ENCODE measurements at places on chromosomes 3 and 15.

- DNase-seq: no peak
Observed at GRCh38 chr3:134797057-134797740, 2.1 kb downstream of the EPHB1 start.

DNA sequence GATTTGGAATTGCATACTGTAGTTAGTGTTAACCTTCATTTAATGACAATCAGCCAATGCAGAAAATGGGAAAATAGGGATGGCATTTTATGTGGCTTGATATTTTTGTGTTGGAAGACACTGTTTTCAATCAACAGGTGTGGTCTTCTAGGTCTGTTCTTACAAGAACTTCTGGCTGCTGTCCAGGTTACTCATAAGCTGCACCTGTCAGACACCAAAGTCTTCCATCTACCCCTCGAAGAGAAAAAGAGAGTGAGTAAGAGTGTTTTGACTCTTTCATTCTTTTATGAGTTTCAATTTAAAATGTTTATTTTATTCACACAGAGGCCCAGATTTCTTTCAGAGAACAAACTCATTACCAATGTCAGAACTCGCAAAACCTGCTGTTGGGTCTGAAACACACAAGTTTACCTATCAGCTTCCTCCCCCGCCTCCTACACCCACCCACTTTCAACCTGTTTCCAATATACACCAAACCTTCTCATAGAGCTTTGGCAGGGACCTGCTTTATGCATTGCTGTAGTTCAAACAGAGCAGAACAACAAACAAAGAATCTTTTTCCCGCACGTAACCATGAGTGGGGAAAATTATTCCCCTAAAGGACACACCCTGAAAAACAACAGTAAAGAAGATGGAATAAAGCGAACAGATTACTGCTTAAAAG, 767.7 kb upstream of the ALCAM start:
- peak; percentile 77 for DNase-seq

DNA sequence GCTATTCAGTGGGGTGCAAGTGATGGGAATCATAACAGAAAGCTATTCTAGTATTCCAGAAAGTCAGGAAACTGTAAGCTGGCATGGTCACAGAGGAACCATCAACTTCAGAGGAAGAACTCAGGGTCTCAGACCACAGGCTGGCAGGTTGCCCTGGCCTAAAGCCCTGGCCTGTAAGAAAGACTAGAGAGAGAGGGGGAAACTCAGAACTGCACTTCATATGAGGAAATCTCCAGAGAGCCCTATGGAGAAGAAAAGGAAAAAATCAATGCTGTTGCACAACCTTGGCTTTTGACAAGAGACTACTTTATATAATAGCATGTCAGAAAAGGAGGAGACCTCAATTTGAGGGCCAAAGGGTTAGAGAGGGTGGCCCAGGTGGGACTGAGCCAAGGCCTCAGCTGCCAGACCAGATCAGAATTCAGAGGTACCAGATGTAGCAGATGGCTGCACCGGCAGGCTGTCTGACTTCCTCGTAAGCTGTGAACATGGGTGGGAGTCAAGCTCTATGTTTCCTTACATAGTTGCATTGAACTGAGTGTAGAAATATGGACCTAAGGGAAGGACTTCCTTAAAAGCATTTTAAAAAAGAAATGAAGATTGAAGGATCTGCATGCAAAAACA, 333.8 kb downstream of the PDCD6IP start:
- DNase-seq: no peak

DNA sequence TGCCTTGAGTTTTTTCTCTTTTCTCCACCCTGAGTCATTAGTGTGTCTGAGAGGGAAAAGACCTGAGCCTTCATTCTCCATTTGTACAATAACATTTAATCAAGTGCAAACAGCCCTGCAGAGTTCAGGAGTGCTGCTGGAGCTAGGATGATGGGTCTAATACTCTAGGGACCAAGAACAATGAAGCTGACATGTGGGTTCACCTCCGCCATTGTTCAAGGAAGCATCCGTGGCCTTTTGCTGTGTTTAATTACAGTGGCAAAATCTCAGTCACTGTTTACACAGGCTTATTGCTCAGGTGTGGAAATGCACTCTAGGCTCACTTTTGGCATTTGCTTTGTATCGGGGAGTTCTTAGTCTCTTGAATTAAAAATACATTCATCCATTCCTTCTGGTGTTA, 259.6 kb downstream of the LRTM1 start:
- no peak for DNase-seq

DNA sequence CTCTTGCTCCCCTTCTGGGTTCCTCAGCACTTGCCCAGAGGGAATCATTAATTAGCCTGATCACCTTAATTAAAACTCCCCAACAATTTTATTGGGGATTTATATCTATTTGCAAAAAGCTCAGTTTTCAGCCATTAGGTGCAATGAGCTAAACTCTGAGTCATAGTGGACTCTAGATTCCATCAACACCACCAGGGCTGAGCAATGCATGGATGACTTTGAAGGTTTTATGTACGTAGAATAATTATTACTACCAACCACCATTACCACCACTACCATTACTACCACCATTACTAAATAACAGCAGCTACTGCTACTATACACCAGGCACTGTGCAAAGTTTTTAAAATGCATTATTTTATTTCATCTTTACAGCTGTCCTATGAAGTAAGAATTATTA, 81.2 kb downstream of the ZNF621 start:
- no peak for DNase-seq

DNA sequence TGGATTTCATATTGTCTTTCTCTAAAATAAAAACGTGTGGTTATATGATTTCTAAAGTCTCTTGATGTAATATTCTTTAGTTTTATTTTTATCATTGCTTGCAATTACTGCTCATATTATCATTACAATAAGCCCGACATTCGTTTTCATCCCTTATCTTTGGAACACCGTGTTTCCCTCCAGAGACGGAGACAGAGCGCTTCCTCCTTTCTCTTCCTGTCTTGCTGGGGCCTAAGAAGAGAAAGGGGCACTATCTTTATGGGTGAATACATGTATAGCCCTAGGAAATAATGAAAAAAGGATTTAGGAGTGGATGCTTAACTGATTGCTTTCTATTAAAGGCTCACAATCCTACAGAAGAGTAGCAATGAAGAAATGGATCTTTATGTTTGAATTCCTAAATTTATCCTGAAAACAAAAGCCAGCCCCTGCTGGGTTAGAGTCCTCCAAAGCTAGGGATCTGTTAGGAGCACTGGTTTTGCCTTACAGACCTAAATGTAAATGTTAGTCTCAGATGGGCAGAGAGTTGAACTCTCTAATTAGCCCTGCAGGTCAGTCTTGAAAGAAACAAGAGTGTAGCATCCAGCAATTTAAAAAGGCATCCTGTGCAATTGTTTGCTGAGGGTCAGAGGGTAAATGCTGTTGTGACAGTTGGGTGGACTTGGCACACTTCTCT, 145.1 kb downstream of the TP63 start:
- DNase-seq: no peak

GRCh38 chr15:95261968-95262367, 1030.6 kb downstream of the MCTP2 start:
- DNase-seq: no peak

DNA sequence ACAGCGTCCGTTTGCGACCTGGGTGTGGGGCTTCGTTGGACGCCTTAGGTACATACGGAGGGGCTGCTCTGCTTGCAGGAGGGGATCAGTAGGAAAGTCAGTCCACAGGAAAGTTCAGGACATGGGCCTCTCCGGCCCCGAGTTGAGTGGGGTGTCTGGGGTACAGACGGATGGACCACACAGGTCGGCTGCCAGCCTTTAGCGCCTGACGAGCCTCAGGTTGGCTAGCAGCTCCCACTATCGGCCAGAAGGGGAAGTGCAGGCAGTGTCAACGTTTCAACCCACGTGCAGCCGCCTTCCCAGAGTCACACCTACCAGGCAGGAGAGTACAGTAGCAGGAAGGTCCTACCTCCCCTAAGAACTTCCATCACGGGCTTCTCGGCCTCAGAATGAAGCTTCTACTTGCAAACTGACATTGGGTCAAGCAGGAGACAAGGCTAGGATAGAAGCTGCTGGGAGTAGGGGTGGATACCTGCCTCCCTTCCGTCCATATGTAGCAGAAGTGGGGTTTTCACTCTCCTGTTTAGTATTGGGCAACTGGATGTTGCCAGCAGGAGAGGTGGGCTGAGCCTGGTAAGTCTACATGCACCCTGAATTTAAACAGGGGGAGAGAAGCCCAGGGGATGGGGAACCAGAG, 1.8 kb upstream of the SCN5A start:
- peak; percentile 72 for DNase-seq

DNA sequence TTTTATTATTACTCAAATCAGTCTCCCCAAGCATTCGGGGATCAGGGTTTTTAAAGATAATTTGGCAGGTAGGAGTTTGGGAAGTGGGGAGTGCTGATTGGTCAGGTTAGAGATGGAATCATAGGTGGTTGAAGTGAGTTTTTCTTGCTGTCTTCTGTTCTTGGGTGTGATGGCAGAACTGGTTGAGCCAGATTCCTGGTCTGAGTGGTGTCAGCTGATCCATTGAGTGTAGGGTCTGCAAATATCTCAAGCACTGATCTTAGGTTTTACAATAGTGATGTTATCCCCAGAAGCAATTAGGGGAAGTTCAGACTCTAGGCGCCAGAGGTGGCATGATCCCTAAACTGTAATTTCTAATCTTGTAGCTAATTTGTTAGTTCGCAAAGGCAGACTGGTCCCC, 20.6 kb upstream of the TRANK1 start:
- DNase-seq: no peak

GRCh38 chr15:88479169-88479568, 11.7 kb downstream of the MRPS11 start:
- DNase-seq: no peak

DNA sequence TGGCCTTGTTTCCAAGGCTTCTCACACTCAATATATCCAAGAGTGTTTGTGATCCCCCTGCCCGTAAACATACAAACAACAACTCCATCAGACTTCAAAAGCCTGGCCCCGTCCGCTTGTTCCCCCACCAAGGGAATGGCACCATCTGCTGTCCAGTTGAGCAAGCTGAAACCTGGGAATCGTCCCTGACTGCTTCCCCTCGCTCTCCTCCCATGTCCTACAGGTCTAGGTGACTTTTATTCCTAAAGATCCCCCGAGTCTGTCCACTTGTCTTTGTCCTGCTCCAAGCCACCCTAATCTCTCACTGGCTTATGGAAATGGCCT, 27.9 kb upstream of the FAM174B start:
- DNase-seq: peak; percentile 40

GRCh38 chr15:85689729-85690128, 105.0 kb downstream of the KLHL25 start:
- DNase-seq: peak; percentile 73

- no peak for DNase-seq
Observed at GRCh38 chr3:18153571-18154173, 271.5 kb downstream of the SATB1 start.

- no peak for DNase-seq
Observed at GRCh38 chr3:142650001-142650693, 54.0 kb downstream of the PLS1 start.

- peak; percentile 65 for DNase-seq
Observed at GRCh38 chr3:100650651-100651619, 41.5 kb downstream of the ADGRG7 start.

DNA sequence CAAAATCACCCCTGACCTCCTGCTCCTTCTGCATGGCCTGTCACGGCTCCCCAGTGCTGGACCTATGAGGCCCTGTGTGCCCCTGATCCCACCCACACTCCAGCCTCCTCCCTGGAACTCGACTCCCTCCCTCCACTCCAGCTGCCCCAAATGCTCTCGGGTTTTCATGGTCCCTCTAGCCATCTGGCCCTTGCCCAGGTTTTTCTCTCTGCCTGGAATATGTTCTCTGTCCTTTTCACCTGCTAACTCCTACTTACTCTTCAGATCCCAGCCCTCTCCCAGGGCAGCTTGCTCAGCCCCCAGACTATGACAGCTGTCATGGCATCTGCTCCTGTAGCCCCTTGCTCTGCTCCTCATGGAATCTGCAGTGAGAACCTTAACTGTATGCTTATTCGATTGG, 30.3 kb downstream of the DUSP7 start:
- DNase-seq: no peak

DNA sequence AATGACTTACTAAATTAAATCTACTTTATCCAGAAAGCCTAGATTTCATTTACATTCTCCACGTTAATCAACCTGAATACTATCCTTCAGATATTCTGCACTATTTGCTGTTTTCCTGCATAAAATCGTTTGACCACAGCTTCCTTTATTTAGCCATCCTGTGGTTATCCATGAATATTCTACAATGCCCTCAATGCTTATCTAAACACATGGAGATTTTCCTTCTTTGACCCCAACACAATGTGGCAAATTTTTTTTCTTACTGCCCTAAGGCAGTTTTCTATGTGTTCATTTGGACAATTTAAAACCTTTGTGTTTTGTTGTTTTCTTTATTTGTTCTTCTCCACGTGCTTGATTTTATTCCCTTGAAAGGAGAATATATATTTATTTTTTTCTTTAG, 495.5 kb upstream of the ROBO1 start:
- DNase-seq: no peak

DNA sequence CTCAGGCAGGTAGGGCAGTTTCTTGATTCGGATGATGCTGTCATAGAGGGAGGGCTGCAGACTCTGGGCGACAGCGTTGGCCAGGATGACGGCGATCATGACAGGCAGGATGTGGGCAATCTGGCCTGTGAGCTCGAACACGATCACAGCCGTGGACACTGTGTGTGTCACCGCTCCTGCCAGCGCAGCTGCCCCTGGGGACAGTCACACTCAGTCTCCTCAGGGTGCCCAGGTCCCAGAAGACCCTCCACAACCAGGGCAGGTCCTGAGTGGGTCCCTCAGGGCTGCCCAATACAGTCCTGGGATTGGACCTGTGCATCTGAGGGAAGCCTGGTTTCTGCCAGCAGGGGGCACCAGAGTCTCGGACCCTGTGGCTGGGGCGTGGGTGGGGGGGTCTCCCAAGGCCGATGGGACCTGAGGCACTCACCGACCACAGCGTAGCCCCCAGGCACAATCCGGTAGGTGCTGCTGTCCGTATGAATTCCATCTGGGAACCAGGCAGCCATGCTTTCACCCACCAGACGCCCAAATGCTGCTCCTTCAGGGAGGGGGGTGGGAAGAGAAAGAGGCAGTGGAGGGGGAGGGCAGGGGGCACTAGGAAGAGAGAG, 7.2 kb downstream of the CLCN2 start:
- DNase-seq: peak; percentile 68

- DNase-seq: no peak
Observed at GRCh38 chr15:74027688-74028087, 33.2 kb downstream of the PML start.

DNA sequence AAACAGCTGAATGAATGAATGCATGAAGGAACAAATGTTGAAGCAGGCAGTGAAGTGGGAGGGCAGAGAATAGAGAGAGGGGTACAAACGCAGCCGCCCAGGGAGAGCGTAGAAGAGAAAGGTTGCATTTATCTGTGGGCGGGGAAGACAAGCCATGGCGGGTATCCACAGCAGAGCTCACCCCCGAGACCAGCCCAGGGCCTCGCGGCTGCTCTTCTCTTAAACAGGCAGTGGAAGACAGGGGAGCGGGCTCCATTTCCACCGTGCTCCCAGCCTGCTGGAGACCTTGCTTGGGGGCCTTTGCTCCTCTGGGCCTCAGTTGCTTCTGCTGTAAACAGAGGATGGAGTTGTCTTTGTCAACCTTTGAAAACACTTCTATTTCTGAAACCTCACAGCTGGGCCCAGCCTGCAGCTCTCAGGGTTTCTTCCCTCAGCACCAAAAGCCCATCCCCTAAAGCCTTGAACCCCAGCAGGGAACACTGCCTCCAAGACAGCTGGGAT, 259.5 kb downstream of the UACA start:
- peak; percentile 56 for DNase-seq
